ENCODE measurements at places on chromosomes 13 and 19. TPM values are rescaled to one million over a fixed set of nuclear protein-coding genes. Genes with fewer than 3 reads are reported as not detected.
A peak's percentile ranks its signal among the peaks of the same experiment; 100 is the strongest.

Gene MIA
- not detected for total RNA-seq

DNA sequence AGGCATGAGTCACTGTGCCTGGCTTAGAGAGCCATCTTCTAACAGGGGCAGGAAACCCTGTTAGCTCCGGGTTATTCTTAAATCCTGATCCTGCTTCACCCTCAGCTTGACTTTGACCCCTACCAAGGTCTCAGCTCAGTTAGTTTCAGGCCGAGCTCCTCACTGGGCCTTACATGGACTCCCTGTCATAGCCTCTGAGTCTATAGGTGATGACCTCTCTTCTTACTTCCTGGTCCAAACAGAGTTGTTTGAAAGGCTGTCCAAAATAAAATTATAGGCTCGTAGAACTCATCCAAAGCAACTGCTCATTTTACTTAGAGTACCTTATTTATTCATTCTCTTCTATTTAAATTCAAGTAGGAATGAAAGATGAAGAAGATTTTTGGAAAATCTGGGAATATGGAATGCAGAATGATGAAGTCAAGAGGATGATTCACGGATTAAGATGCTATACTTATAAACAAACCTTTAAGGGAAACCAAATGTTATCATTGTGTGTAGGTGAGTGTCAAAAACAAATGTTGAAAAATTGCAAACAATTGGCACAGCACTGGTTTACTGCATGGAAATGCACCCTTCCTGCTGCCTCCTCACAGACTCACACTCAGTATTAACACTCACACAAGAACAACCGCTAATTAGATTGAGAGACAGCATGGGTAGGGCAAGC is 174.1 kb downstream of the RGCC start:
- H3K4me3 ChIP-seq = no peak overlapping the region
- H3K27me3 ChIP-seq = no peaks in the 10 kb centered on the region
- no peak overlapping the region for H3K27ac ChIP-seq
- no peak for DNase-seq

Gene ZNF135
- 0.39 TPM for total RNA-seq

Gene CEACAM7
- total RNA-seq = not detected

Gene TSKS
- total RNA-seq = not detected

DNA sequence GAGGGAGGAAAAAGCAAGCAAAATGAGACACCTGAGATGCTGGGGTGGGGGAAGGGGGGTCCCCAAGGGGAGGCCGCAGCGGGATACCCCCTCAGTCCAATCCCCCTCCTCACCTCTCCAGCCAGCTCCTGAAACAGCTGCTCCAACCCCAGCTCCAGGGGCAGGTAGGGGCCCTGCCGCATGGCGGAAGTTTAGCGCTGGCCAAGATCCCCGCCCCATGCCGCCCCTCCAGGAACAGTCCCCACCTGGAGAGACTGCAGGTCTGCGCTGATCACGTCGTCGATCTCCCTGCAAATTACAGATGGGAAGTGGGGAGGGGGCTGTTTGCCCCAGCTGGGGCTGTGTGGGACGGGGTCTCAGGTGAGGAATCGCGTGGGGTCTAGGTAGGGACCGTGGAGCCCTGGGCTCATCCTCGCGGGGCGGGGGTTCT is 9.0 kb downstream of the CAPN12 start:
- peaks cover 43% of the 10 kb centered on the region for H3K4me1 ChIP-seq
- peak; percentile 46 for DNase-seq
- peak overlapping the region; percentile 69 for H3K27ac ChIP-seq
- no peaks in the 10 kb centered on the region for H3K27me3 ChIP-seq
- peaks cover 7% of the 10 kb centered on the region for H3K36me3 ChIP-seq
- H3K4me3 ChIP-seq = peak overlapping the region; percentile 7

Gene KIR2DL3
- not detected for total RNA-seq

GRCh38 chr19:20359933-20360720 is 193.1 kb downstream of the ZNF486 start:
- no peak overlapping the region for H3K4me3 ChIP-seq
- no peaks in the 10 kb centered on the region for H3K36me3 ChIP-seq
- H3K4me1 ChIP-seq = no peaks in the 10 kb centered on the region
- H3K27me3 ChIP-seq = no peaks in the 10 kb centered on the region

DNA sequence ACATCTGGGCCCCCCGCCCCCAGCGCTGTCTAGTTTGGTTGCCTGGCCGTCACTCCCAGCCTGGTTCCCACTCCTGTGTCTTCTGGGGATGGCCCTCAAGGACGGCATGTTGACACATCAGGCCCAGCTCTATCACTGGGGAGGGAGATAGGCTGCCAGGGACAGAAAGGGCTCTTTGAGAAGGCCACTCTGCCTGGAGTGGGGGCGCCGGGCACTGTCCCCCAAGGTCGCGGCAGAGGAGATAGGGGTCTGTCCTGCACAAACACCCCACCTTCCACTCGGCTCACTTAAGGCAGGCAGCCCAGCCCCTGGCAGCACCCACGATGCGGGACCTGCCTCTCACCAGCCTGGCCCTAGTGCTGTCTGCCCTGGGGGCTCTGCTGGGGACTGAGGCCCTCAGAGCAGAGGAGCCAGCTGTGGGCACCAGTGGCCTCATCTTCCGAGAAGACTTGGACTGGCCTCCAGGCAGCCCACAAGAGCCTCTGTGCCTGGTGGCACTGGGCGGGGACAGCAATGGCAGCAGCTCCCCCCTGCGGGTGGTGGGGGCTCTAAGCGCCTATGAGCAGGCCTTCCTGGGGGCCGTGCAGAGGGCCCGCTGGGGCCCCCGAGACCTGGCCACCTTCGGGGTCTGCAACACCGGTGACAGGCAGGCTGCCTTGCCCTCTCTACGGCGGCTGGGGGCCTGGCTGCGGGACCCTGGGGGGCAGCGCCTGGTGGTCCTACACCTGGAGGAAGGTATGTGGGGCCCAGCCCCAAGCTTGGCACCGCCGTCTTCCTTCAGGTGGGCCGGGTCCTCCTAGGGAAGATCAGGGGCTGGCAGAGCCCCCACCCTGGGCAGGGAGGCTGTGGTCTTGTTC is at the start of gene AMH:
Gene AMH, plus strand, starts transcription at position 314 of the 857 bp plus-strand sequence. Its CDS starts 10 bp downstream, at position 324.
- no peak for DNase-seq
- H3K27ac ChIP-seq = no peak within 1 kb of the TSS
- no peaks in the 10 kb centered on the region for H3K27me3 ChIP-seq
- peaks cover 41% of the 10 kb centered on the region for H3K4me1 ChIP-seq

Gene FZR1
- total RNA-seq = 107 TPM

Data from CD4-positive, CD25-positive, alpha-beta regulatory T cell (primary cell).